ENCODE measurements at places on chromosomes 7 and 10. TPM values are rescaled to one million over a fixed set of nuclear protein-coding genes. Genes with fewer than 3 reads are reported as not detected.

AZGP1 gene
- 0.19 TPM for total RNA-seq

CCDC3 gene
- 0.26 TPM for total RNA-seq

DNA sequence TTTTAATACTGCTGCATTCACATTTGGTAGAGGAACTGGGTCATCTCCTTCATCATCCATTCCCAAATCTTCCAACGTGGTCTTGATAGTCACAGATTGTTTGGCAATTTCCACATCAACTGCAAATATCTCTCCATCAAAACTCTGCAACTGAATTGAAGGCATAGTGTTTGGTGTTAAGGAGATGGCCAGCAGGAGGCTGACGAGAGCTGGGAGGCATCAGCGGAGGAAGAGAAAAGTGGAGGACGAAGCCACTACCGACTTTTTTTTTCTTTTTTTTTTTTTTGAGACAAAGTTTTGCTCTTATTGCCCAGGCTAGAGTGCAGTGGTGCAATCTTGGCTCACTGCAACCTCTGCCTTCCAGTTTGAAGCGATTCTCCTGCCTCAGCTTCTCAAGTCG is 205.0 kb upstream of the KCTD7 start:
- no peak for ATAC-seq

- ATAC-seq, result no peak
Observed at GRCh38 chr10:131819241-131820072, 81.4 kb upstream of the PPP2R2D start.

DNA sequence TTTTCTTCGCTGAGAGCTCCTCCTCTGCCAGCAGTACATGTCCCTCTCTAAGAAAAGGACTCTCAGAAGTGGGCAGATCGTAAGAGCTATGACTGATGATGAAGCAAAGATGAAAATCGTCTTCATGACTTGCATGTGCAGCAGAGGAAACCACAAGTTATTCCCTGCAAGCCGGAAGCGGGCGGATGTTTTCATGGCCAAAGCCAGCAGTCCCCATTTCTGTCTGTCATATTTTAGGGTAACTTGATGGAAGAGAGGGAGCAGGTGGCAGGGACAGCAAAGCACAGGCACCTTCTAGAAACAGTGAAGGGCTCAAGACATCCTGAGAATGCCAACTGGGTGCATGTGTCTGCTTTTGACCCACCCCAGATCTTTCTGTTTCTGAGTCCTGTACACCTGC is 19.9 kb downstream of the KLF6 start:
- peak; percentile 70 for ATAC-seq

DYDC1 gene
- total RNA-seq, result not detected

DNA sequence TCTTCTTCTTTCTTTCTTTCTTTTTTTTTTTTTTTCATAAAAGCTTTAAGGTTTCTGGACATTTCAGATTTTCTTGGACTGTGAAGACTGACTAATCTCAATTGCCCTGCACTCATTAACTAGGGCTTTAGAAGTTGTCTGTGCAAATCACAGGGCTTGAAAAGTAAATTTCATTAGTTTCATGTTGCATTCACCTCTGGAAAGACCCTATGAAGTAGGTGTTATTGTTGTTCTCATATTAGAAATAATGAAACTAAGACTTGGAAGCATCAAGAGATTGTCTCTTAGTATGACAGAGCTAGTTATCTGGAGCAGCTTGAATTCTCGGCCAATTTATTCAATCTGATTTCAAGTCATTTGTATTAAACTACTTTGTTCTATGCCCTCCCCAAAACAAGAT is 28.2 kb upstream of the SEMA3D start:
- no peak for ATAC-seq

GRCh38 chr10:33799281-33799943 is 464.9 kb upstream of the NRP1 start:
- no peak for ATAC-seq

- ATAC-seq, result no peak
Observed at GRCh38 chr7:155209478-155210319, 88.0 kb upstream of the INSIG1 start.

- no peak for ATAC-seq
Observed at GRCh38 chr7:93551063-93551895, 23.2 kb downstream of the CALCR start.

DNA sequence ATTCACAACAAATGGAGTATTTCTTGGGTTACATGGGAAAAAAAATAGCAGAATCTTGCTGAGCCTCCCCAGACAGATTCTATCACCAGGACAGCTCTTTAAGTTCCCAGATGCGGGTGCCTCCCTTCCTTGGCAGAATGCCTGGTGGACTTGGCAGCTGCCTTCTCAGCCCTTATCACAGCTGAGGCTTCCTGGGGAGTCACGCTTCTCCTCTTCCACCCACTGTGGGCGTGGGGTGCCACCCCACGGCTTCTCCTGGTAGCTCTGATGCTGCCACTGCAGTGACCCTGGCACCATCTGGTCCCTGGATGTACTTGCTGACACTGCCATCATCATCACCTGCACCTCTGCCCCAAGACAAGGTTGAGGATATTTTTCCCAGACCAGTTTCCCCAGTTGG is 16.2 kb upstream of the NME8 start:
- ATAC-seq, result no peak

GRCh38 chr7:102721-103120 is 89.7 kb upstream of the FAM20C start:
- no peak for ATAC-seq

DNA sequence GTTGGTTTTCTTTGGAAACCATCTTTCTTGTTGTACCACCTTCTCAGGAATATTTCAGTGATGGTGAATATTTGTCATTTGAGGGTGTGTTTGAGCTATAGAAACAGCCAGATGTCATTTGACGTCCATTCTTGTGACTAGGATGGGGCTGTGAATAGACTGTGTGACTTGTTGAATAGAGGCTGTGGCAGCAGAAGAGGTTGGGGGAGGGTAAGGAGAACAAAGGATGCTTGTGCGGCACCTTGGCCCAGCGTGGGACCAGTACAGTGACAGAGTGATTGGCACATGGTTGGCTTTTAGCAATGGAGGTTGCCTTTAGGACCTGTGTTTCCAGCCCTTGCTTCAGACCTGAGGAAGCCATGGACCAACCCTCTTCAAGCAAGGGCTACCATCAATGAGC is 11.3 kb downstream of the DMBT1 start:
- ATAC-seq, result no peak

DNA sequence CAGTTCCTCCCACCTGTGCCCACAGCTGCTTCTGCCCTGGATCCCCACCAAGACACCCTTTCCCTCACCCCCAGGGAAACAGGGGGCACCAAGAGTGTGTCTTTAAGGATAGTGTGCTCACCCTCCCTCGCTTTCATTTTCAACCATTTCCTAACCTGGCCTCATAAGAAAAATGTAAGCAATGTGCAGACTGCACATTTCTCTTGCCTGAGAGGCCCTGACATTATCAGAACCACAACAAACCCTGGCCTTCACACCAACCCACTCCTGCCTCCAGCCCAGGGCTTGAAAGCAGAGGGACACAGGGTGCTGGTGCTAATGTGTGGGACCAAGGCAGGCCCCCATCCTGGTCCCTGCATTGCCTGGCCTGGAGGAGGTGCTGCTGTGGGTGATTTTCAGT is 11.0 kb upstream of the IMPDH1 start:
- no peak for ATAC-seq

DNA sequence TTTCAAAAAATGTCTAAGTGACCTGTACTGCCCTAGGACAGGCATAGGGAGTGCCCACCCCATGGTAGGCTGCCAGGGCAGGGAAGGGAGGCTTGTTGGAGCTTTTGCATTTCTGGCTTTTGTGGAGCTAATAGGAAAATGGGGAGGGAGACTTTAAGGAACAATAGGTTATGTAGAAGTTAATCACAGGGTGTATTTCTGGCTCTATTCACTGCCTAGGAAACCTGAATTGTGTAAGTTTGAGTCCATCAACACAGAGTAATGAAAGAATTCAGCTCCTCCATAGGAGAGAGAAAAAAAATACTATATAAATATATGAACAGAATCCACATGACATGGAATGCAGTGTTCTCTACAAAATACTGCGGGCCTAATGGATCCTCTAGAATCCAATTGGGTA is 661.5 kb downstream of the KCNMA1 start:
- ATAC-seq, result no peak

DNA sequence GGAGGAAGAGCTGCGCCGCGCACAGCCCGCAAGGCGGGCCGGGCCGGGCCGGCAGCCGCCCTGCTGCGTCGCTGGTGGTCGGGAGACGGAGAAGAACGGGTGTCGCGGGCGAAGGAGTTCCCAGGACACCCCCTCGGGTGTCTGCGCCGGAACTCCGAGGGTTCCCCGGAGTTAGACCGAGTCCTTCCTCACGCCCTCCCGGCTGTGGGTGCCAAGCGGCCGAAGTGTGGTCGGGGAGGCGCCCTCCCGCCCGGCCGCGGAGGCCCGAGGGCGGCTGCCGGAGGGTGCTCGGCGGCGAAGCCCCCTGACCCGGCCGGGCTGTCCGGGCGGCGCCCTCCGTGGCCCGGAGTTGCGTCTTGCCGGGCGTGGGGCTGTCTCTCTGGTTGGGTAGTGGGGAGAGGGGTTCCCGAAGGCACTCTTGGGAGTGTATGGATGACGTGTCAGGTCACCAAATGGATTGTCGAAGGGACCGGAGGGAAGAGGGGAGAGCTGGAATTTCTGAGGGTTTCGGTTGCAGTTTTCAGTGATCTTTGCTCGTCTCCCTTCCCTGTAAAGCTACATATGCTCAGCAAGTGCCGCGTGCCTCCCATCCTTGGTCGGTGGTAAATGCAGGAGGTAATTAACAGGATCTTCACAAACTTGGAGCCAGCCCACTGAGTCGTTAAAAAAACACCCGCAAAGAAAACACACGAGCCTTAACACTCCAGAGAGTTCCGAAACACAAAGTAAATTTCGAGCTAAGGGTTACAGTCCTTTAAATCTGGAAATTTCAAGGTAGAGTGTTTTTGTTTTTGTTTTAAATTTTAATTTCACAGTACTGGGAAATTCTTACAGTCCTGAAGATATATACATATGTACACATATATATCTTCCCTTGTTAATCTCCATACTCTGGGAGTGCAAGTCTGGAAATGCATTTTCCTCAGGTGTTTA is 871 bp downstream of the ST7 start:
- ATAC-seq, result peak; percentile 4

DNA sequence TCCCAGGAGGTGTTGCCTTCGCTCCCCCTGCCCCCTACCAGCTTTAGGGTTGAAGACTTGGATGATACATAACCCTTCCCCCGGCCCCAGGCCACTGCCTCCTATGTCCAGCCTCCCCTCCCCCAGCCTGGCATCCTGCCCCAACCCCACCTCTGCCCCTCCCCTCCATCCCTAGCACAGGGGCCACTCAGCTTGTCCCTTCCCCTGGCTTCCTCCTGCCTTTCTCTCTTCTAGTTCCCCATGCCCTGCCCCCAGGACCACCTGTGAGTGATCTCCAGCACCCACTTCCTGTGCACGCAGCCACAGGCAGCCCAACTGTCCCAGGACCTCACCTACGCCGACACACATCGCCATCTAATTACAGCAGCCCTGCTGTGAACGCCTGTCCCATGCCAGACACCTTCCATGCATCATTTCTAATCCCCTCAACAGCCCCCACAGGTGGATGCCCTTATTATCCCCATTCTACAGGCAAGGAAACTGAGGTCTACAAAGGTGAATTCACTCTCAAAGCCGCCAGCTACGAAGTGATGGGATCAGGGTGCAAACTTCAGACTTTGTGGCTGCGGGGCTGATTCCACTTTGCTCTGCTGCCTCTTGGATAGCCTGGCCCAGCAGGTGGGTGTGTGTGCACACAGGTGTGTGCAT is 82.4 kb upstream of the CHST15 start:
- ATAC-seq, result no peak

Measured in activated T-helper 17 cell treated with anti-CD3 and anti-CD28 coated beads, Interleukin-2, amount 50 U/mL, for 72 hours (primary cell).